Coronary artery (tissue), 2 donors: ENCODE measurements at places on chromosomes 3 and 15.
A peak's percentile ranks its signal among the peaks of the same experiment; 100 is the strongest.

DNA sequence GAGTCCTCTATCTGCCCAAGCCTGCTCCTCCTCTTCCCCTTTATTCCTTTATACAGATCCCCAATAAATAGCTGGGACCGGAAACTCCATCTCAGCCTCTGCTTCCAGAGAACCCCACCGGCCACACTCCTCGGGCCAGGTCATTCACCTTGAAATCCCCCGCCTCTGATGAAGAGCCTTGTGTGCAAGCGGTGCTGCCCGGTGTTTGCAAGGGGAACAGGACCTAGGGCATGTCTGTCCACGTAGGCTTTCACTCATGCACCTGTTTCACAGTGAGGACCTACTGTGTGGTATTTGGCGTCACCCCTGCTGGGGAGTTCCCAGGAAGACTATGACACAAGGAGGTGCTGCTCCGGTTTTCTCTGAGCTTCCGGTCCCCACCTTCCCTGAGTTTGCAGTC is 54.0 kb downstream of the WNT7A start:
- DNase-seq, result no peak

DNA sequence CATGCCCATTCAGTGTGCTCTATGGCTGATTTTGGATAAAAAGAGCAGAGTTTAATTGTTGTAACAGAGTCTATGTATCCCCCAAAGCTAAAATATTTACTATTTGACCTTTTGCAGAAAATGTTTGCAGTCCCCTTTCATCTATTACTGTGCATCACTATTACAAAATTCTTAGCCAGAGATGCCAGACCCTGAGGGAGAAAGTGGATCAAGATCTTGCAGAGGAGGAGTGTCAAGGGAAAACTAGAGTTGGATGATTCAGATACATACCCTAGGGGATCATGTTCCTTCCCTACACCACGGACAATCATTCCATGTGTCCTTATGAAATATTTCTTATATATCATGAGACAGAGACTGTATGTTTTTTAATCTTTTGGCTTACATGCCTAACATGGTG is 68.6 kb upstream of the TPRG1 start:
- no peak for DNase-seq

DNA sequence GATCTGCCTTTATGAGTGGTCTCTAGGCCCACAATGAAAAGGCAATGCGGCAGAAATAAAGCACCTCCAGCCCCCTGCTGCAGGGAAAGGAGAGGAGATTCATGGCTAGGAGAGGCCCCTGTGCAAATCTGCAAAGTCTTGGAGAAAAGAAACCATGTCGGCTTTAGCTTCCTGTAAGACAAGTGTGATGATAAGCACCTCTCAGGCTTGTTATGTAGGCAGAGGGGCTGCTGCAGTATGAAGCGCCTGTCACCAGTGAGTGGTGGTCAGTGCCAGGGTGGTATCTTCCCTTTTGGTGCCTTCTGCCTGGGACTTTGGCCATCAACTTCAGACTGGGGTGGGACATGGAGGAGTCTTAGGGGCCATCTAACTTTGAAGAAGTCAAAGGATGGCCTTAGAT is 59.2 kb upstream of the ARHGEF3 start:
- DNase-seq, result no peak

DNA sequence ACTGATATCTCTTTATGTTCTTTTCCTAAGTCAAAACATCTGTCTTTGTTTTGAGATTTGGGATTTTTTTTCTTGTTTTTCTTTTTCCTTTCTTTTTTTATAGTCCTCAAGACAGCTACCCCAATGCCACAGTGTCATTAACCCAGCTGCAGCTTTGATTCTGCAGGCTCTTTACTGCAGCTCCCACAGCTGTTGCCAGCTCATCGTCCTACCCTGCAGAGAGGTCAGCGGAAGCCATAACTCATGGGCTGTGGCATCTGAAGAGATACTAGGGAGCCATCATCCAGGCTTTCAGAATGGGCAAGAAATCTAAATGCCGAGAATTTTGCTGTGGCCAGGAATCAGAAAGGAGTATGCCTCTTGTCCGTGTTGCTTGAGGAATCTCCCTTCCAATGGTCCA is 44.3 kb upstream of the SLC24A5 start:
- DNase-seq, result no peak

DNA sequence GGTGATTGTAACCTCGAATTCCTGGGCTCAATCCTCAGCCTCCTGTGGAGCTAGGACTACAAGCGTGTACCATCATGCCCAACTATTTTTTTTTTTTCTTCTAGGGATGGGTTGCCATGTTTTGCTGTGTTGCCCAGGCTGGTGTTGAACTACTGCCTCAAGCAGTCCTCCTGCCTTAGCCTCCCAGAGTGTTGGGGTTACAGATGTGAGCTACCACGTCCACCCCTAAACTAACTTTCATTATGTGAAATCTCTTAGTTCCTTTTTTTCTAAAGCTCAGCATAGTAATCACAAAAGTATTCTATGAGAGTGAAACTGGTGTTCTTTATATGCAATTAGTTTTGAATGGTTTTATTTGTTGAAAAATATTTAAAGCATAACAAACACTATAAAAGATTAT is 92.1 kb downstream of the XRN1 start:
- no peak for DNase-seq

DNA sequence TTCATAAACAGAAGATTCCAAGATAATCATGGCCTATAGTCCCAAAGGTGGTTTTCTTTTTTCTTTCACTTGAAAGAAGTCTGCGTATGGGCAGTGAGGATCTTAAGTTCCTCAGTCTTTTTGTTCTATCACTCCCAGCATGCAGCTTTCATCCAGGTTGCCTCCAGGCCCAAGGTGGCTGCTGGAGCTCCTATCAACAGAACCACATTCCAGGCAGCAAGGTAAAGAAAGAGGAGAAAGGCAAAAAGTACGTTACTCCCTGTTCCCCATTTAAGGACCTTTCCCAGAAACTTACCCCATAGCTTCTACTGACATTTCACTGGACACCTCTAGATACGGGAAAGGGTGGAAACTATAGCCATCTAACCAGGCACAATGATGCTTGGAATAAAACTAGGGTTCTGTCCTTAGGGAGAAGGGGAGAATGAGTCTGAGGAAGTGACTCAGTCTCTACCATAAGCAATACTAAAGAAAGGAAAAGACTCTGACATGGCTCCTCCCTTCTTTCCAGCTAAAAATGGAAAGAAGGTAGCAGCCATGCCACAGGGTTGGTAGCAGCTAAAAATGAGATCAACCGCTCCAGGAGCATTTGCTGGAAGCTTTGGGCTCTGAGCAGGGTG is 313.9 kb upstream of the NR2E3 start:
- DNase-seq, result no peak

GRCh38 chr3:158333736-158334135 is 223.8 kb downstream of the RSRC1 start:
- no peak for DNase-seq

- DNase-seq, result no peak
Measured at GRCh38 chr3:32375596-32375930, 16.1 kb upstream of the CMTM7 start.

DNA sequence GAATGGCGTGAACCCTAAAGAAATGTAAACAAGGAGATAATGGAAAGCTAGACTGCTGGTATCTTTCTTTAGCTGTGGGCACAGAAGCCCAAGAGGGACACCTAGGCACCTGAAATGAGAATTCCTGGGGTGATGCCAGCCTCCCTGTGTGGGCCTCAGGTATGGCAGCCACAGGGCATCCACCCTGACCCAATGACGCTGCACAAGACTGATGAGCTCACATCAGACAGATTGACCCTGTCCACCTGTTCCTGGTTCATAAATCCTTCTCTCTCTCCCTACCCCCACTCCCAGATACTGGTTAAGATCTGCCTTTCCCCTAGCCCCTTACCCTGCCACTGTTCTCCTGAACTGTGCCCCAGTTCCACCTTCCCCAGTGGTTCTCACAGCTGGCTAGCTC is 1.5 kb downstream of the GLB1 start:
- no peak for DNase-seq

- DNase-seq, result peak; percentile 76
Measured at GRCh38 chr3:197750858-197751737, 1.4 kb downstream of the FYTTD1 start.

- DNase-seq, result no peak
Measured at GRCh38 chr3:140433431-140433830, 244.4 kb upstream of the TRIM42 start.

- no peak for DNase-seq
Measured at GRCh38 chr3:120489421-120489820, 38.6 kb upstream of the FSTL1 start.

DNA sequence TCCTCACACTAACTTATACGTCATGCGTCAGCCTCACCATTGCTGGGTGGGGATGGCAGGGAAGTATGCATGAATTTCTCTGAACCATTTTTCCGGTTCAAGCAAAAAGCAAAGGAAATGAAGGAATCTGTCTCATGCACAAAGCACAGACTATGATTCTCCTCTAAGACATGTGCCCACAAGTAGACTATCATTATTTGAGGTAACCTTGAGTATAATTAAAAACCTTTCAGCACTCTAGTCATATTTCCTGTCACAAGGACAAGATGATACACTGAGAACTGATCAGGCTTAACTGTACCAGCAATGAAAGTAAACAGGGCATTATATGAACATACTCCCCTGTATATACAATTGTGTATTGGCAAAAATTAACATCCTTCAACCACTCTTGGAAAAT is 56.7 kb upstream of the TSC22D2 start:
- DNase-seq, result no peak

DNA sequence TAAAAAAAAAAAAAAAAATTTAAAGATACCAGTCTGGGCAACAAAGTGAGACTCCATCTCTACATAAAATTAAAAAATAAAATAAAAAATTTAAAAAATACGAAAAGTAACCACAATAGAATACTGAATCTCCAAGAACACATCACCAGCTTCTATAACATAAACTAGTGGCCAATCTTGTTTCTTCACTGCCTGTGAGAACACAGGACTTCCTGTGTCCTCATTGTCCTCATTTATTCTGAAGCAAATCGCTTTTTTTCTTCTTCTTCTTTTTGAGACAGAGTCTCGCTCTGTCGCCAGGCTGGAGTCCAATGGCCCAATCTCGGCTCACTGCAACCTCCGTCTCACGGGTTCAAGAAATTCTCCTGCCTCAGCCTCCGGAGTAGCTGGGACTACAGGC is 28.6 kb upstream of the RAB7A start:
- DNase-seq, result no peak

DNA sequence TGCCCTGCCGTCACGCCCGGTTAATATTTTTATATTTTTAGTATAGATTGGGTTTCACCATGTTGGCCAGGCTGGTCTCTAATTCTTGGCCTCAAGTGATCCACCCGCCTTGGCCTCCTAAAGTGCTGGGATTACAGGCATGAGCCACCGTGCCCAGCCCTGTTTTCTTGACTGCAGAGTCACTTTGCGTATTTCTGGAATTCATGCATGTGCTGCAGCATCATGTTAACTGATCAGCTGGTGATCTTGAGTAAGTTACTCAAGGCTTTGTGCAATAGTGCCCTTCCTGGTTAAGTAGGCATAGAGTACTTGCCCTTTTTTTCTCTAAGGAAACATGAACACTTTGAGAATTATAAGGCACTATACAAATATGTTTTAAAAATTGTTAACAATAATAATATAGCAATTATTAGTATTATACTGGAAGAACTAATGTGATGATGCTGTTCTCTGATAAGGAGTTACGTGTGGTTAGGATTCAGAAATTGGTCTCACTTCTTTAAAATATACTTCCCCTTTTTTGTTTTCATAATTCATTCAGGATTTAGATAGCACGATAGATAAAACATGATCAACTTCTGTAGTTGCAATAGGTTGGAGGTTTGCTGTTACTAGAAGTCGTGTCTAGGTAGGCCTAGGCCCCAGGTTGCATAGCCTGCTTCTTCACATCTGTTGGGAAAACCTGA is 33.6 kb downstream of the GPR171 start:
- no peak for DNase-seq

- no peak for DNase-seq
Measured at GRCh38 chr3:117130222-117130621, 420.6 kb downstream of the TUSC7 start.

GRCh38 chr3:17730318-17730967 is 12.0 kb downstream of the TBC1D5 start:
- DNase-seq, result no peak

GRCh38 chr15:63057468-63058345 is 15.2 kb downstream of the TPM1 start:
- no peak for DNase-seq

GRCh38 chr15:88619796-88620195 is 1.3 kb upstream of the AEN start:
- no peak for DNase-seq

DNA sequence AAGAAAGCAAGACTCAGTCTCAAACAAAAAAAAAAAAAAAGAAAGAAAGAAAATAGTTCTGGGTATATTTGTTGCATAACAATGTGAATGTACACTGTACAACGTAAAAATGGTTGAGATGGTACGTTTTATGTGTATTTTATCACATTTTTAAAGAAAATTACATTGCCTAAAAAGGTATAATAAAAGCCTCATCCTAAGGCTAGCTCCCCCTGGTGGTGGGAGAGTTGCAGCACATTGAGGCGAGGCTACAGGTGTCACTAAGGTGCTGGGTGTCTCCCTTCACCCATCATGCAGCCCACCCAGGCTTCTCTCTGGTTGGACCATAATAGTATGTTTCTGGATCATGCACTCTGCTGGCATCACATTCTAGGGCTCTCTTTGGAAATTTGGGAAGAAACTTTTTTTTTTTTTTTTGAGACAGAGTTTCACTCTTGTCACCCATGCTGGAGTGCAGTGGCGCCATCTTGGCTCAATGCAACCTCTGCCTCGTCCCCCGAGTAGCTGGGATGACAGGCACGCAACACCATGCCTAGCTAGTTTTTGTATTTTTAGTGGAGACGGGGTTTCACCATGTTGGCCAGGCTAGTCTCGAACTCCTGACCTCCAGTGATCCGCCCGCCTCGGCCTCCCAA is 12.4 kb upstream of the RAB11A start:
- DNase-seq, result no peak

DNA sequence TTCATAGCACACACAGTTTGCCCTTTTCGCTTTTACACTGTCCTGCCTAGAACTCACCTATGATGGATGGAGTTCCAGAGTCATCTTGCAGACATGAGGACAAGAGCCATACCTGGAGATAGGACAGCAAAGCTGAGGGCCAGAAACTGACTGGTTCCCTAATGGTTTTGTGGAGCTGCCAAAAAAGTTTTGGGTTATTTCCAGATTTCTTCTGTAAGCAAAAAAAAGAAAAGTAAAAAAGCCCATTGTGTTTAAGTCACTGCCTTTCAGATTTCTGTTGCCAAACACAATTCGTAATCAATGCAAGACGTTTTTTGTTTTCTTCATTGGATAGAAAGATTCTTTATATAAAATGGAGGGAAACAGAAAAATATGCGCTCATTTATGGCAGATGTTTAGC is 42.4 kb upstream of the KY start:
- no peak for DNase-seq
